Myocyte (in vitro differentiated cells): ENCODE measurements at places on chromosomes 2 and 18.

- DNase-seq = no peak
Measured at GRCh38 chr18:73458186-73458964, 590.6 kb upstream of the NETO1 start.

- no peak for DNase-seq
Measured at GRCh38 chr18:76434452-76434851, 60.6 kb downstream of the ZNF516 start.

DNA sequence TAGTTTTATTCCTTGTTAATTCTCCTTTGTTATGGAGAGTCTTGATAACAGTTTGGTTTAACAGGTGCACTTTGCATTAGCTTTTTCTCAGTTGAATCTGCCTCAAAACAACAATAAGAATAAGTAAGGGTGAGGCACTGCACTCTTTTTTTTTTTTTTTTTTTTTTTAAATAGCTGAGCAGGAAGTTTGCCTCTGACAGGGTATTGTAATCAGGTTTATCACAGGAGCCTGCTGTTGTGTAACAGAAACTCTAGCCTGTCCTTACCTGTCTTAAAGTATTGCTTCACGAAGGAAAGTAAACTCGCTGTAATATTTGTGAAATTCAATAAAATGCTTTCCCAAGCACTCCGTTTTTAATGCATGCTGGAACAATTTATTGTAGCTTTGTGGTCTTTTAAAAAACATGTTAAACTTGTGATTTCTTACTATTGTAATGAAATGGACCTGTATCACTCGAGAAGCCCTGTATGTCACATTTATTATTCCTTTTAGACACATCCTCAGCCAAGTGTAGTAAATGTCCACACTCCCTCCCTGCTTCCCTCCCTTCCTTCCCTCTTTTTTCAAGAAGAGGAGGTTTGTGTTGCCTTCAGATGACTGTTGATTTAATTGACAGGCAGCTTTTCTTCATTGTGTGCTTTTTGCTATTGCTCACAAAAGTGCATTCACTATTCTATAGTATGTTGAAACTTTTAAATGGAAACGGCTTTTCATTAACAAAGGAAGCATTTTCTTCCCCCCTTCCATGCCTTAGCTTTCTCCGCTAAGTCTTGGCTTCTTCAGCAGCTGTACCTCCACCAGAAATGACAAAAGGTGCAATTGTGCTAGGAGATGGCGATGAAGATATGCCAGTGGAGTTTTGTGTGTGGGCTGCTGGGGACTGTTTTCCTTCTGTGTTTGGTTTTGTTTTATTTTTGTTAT lies 52.7 kb downstream of the TAF1B start:
- DNase-seq = no peak

GRCh38 chr2:159199761-159200465 lies 86.6 kb downstream of the WDSUB1 start:
- DNase-seq = peak; percentile 61

DNA sequence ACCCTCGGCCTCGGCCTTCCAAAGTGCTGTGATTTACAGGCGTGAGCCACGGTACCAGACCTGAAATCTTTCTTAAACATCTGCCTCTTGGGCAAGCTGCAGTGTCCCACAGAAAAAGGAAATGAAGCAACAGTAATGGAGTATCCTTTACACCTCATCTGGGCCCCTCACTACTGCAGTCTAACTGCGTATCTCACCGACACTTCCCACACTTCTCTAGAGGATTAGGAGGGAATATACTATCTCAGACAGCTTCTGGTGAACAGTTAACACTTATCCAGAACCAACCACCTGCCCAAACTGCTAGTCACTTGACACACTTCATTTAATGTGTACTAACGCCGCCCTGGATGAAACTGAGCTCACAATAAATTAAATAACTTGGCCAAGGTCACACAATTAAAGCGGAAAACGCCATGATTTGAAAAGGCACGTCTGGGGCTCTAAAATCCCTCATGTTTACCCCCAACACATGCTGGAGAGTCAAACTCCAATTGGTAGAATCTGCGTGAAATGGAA lies 993 bp downstream of the COX7A2L start:
- DNase-seq = no peak

DNA sequence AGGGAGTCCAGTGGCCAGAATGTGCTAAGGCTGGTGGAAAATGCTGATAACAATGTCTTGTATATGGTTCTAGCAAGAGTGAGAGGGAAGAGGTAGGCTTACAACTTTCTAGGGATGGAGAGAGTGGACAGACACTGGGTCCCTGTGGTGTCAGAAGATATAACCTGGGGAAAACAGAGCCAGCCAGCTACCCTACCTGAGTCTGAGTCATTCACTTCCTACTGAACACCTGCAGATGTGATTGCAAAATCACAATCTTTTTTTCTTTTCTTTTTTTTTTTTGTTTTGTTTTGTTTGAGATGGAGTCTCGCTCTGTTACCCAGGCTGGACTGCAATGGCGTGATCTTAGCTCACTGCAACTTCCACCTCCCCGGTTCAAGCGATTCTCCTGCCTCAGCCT lies 7.3 kb downstream of the TET3 start:
- no peak for DNase-seq

- no peak for DNase-seq
Measured at GRCh38 chr2:208358758-208359631, 47.6 kb upstream of the PTH2R start.
